Lung (tissue), 17 donors: ENCODE measurements at places on chromosomes 6 and 20. TPM values are rescaled to one million over a fixed set of nuclear protein-coding genes. Genes with fewer than 3 reads are reported as not detected.
A peak's percentile ranks its signal among the peaks of the same experiment; 100 is the strongest.

Gene TREM1
- 54.7 TPM for polyA plus RNA-seq

- no peak for DNase-seq
Measured at GRCh38 chr6:73258721-73259120, 4.3 kb downstream of the KHDC1 start.

Gene WASF1
- polyA plus RNA-seq, result 3.8 TPM

DNA sequence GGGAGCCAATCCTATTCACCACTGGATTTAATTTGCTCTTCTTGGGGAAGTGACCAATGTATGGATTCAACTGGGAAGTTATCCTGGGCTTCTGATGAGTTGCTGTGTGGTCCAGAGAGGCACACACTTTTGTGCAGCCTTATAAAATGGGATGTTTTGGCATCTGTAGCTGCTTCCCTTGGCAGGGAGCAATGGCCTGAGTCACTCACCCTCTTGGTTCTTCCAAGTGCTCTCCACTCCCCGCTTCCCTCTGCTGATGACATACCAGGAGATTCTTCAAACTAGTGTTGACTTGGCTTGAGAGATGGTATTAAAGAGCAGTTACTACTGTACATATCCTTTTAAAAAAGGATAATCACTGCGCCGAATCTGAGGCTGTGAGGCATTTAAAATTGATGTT is 105.8 kb downstream of the JARID2 start:
- DNase-seq, result peak; percentile 73

Gene AGPAT4
- polyA plus RNA-seq, result 3.7 TPM

Gene OLIG3
- not detected for polyA plus RNA-seq

Gene SLC22A23
- polyA plus RNA-seq, result 6.6 TPM

DNA sequence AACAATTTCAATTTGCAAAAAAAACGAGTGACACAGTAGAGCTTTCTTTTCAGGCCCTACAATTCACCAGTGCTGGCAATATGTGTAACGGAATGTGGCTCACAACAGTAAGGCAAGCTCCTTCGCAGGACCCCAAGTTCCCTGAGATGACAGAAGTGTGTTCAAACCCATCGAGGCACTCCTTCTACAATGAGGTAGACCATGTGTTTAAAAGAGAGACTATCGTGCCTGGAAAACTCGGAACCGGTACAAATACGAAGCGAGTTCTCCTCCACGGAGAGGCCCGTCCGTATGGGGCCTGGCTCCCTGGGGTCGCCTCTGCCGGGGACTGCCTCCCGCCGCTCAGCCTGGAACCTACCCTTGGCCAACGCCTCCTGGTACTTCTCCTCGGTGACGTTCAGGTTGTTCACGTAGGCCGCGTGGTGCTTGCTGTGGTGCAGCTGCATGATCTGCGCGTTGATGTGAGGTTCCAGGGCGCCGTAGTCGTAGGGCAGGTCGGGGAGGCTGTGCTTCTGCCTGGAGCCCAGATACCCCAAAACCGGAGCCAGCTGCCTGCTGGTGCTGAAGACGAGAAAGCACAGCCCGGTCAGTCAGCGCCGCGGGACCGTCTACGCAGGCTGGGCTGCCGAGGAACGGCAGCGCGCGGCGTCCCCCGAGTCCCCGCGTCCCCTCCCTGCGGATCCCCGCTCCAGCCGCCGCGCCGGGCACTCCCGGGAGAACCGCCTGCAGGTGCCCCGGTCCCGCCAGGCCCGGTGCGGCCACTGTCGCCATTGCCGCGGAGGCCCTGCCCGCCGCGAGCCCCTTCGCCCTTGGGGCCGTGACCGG is 526 bp downstream of the SOD2 start:
- peak; percentile 51 for DNase-seq

- no peak for DNase-seq
Measured at GRCh38 chr6:167744681-167745669, 81.7 kb upstream of the AFDN start.

Gene MYB
- 1.3 TPM for polyA plus RNA-seq

GRCh38 chr20:13492001-13492481 is 146.7 kb downstream of the TASP1 start:
- DNase-seq, result peak; percentile 24

Gene FAM135A
- polyA plus RNA-seq, result 14.1 TPM

GRCh38 chr20:57914205-57914604 is 204.4 kb upstream of the PMEPA1 start:
- DNase-seq, result no peak

Gene SNX14
- 45.9 TPM for polyA plus RNA-seq

Gene NKX2-2
- polyA plus RNA-seq, result not detected

- peak; percentile 96 for DNase-seq
Measured at GRCh38 chr6:36326356-36326995, 10.2 kb downstream of the BNIP5 start.

DNA sequence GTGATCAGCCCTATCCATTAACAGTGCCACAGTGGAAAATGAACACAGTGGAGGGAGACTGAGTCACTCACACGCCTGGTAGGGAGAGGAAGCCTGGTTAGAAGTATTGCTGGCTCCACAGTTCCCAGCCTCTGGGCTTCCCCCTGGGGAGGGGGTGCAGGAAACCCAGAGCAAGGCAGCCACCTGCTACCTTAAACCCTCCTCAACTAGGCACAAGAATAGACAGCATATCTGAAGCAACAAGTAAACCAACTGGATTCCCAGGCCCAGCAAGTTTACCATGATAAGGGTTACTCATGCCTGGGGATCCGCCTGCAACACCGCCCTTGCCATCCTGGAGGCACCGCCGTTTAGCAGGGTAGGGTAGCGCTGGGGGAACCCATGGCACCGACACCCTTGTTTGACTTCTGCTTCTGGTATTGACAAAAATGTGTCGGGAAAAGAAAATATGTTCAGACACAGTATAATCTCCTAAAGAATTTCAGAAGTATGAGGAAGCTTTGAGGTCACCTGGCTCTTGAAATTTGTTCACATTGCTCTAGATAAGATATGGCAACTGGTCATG is 38.3 kb downstream of the SLC22A23 start:
- no peak for DNase-seq

DNA sequence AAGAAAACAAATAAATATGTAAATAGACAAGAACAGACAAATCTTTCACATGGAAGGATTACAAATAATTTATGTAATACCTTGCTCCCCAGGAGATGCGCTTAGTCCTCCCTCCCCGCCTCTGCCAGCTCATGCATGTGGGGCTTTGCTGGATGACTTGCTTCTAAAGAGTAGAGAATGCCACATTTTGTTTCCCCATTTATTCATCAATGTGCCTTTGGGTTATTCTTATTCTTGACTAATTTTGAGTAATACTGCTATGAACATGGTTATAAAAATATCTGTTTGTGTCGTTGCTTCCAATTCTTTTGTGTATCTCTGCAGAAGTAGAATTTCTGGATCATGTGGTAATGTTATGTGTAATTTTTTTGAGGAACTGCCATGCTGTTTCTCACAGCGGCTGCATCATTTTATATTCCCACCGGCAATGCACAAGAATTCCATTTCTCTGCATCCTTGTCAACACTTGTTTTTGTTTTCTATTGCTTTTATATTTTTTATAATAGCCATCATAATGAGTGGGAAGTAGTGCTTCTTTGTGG is 23.8 kb upstream of the DUSP22 start:
- no peak for DNase-seq

DNA sequence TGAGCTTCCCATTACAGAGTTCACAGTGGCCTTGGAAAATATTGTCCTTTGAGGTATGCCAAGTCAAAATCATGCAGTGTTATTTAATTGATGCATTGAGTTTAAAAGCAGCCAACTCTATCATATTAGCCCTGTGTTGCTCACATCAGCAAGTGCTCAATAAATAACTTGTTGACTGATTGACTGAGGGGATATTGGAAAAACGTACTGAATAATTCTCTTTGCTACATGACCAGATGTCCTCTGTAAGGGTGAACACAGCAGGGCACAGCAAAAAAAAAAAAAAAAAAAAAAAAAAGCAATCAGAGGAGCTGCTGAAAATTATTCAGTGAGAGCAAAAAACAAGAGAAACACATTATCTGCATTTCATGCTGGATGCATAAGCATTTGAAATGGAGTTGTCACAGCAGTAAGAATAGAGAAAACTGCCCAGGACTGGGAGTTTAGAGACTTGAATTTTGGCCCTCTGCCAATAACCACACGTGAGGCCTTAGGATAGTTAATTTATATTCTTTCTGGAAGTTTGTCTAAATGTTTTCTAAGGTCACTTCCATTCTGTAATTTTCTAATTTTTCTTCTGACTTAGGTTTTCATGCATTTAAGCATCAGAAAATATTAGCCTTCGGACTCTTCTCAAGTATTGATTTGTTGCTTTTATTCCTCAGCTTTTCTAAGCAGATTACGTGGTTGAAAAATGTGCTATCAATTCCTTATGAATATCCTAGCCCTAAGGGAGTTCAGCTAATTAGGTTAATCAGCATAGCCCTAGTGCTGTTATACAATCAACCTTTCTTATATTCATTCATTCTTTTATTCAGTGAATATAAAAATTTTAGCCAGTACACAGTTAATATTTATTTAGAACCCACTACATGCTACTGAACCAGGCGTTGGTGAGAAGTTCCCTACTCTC is 246.8 kb upstream of the STXBP5 start:
- no peak for DNase-seq

DNA sequence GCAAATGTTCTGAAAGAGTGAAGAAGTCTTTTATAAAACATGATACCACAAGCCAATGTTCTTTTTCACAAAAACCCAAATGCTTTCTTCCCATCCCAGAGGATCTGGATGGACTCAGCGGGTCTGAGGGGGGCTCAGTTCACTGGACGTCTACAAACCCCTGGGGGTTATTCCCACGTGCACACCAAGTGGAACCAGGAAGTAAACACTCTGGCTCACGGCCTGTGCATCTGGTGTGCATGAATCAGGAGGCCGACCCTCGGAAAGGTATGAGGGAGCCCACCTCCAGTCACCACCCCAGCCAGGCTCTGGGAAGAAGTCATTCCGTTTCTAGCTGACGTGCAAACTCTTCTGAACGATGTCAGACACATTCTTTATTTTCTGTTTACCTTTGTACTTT is 252.2 kb downstream of the DLL1 start:
- DNase-seq, result no peak

DNA sequence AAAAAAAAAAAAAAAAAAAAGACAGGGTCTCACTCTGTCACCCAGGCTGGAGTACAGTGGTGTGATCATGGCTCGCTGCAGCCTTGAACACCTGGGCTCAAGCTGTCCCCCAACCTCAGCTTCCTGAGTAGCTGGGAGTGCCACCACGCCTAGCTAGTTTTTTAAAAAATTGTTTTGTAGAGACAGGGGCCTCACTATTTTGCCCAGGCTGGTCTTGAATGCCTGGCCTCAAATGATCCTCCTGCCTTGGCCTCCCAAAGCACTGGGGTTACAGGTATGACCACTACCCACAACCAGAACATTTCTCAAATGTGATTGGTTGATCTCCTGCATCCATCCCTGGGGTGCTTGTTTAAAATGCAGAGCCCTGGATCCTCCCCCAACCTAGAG is 5.6 kb upstream of the RBCK1 start:
- DNase-seq, result no peak

DNA sequence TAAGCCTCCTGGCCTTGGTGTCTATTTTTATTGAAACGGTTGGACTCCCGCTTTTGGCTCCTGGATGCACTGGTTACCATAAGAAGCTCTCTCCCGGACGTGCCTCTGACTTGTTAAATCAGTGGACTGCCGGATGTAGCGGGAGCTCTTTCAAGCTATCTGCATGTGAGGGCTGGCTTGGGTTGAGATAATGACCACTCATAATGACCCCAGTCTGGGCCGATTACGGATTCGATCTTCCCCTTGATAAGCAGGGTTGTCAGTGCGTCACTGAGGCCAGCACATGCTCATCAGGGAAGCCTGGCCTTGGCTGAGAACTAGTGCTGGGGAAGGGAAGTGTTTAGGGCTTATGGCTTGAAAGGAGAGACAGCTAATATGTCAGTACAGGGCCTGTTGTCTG is 528.1 kb downstream of the CDH26 start:
- DNase-seq, result peak; percentile 94

Gene CARMIL1
- polyA plus RNA-seq, result 8.0 TPM

Gene COL9A3
- 3.7 TPM for polyA plus RNA-seq

- DNase-seq, result no peak
Measured at GRCh38 chr6:121619013-121619412, 183.6 kb downstream of the GJA1 start.

GRCh38 chr6:7145585-7145884 is 37.8 kb downstream of the RREB1 start:
- no peak for DNase-seq

DNA sequence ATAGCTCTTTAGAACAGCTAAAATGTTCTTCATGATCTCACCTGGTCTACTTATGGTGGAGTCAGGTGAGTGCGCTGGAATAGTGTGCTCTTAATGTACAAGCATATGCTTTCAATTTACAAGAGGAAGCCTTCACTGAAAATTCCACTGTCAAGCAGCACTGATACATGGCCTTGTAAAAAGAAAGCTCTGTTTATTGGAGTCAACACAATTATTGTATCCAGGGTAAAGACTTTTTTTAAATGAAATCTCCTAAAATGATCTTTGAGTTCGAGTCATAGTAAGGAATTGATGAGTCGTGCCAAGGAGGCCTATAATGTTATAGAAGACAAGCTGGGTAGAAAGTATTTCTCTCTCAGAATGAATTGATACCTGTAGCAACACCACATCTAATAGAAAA is 41.6 kb upstream of the CARMIL1 start:
- no peak for DNase-seq

DNA sequence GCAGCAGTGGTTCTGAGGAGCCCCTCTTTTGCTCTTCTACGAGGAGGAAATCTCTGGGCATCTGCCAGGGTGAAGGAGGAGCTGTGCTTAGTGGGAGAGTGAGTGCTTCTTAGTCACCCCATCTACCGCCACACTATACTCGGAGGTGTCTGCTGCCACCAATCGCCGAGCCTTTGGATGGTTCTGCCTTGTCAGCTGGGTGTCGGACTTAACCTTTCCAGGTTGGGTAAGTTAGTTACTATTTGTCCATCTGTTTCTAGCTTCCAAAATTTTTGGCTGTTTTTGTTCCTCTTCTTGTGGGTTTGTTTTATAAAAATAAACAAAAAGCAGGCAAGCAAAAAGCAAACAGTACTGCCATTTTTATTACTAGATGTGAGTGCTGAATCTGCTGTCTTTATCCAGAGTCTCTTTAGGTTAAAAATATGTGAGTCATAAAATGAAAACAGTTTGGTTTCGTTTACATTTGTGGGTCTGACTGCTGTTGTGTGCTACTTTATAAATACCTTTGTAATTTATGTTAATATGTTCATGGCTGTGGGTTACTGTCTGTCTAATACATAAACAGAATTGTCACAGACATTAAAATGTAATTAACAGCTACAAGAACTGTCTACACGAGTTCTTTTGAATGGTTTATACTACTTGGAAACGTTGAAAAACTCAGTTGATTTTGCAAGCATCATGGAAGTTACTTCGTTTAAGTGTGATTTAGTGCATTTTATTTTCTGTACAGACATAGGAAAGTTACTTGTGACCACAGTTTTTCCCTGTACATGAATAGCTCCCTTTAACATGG is 89.2 kb downstream of the ARID1B start:
- peak; percentile 40 for DNase-seq

GRCh38 chr6:65935412-65935811 is 228.4 kb upstream of the EYS start:
- no peak for DNase-seq

Gene RTF2
- polyA plus RNA-seq, result 63.8 TPM

GRCh38 chr6:3428247-3428646 is 28.6 kb downstream of the SLC22A23 start:
- no peak for DNase-seq

Gene SAMD3
- 1.2 TPM for polyA plus RNA-seq

GRCh38 chr6:33164176-33164575 is 28.1 kb downstream of the COL11A2 start:
- no peak for DNase-seq
